ENCODE measurements at places on chromosomes 16 and 17. TPM values are rescaled to one million over a fixed set of nuclear protein-coding genes. Genes with fewer than 3 reads are reported as not detected.
A peak's percentile ranks its signal among the peaks of the same experiment; 100 is the strongest.

Gene ABCA5
- 11.1 TPM for total RNA-seq

Gene GFAP
- not detected for total RNA-seq

- peaks cover 5% of the 10 kb centered on the region for H3K4me1 ChIP-seq
- no peak overlapping the region for H3K27ac ChIP-seq
- H3K4me3 ChIP-seq, result no peak overlapping the region
- DNase-seq, result no peak
Measured at GRCh38 chr17:38425744-38426143, 2.5 kb upstream of the ARHGAP23 start.

GRCh38 chr17:21010705-21011596, 31.9 kb downstream of the USP22 start:
- no peak for DNase-seq
- peaks cover 75% of the 10 kb centered on the region for H3K36me3 ChIP-seq
- H3K27ac ChIP-seq, result no peak overlapping the region
- no peak overlapping the region for H3K4me3 ChIP-seq
- H3K4me1 ChIP-seq, result peaks cover 3% of the 10 kb centered on the region
- H3K27me3 ChIP-seq, result no peaks in the 10 kb centered on the region

GRCh38 chr16:852451-853185, 52.1 kb upstream of the GNG13 start:
- H3K4me1 ChIP-seq, result no peaks in the 10 kb centered on the region
- no peak overlapping the region for H3K4me3 ChIP-seq
- H3K27ac ChIP-seq, result no peak overlapping the region
- H3K27me3 ChIP-seq, result no peaks in the 10 kb centered on the region
- DNase-seq, result no peak

DNA sequence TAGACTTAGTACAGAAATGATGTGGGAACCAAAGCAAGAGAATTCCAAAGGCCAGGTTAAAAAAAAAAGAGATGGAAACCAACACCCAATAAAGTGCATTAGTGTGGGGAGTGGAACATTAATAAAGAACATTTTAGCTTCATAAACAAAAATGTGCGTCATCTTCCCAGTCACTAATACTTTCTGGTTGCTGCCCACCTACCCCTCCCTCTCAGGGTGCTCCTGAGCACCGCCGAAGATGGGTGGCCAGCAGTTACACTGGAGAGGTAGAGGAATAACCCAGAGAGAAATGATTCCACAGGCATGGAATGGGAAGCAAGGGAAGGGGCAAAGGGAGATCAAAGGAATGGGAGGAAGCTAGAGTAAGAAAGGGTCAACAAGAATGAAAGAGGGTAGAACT, 6.0 kb upstream of the CHD3 start:
- no peaks in the 10 kb centered on the region for H3K4me1 ChIP-seq
- peaks cover 4% of the 10 kb centered on the region for H3K36me3 ChIP-seq
- no peak overlapping the region for H3K27ac ChIP-seq
- DNase-seq, result no peak
- no peak overlapping the region for H3K4me3 ChIP-seq

GRCh38 chr17:60231691-60232090, 81.9 kb downstream of the CA4 start:
- no peak overlapping the region for H3K27ac ChIP-seq
- no peak for DNase-seq
- H3K4me1 ChIP-seq, result no peaks in the 10 kb centered on the region
- no peak overlapping the region for H3K4me3 ChIP-seq
- peaks cover 8% of the 10 kb centered on the region for H3K36me3 ChIP-seq

DNA sequence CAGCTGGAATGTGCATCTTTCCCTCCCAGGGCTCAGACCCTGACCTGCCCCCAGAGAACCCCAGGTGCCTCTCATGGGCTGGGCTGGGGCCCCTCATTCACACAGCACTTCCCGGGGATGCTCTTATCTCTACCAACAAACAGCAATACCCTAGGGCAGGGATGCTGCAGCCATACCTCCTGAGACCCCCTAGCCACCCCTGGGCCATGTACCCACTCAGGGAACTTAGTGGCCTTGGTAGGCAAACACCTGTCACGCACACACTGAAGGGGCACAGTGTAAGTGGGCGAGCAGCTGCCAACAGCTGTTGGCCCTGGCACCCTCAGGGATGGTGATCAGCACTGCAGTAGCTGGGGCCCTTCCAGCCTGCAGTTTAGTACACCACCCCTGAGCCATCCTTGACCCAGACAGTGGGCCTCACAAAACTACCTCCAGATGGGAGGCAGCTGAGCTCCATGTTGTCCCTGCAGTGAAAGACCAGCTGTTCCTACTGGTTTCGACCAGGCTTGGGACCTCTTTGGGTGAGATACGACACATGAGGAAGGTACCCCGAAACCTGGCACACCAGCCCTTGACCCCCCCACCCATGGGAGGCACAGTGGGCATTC, 1723.6 kb downstream of the TP53TG3F start:
- H3K27ac ChIP-seq, result no peak overlapping the region
- no peaks in the 10 kb centered on the region for H3K4me1 ChIP-seq
- no peaks in the 10 kb centered on the region for H3K36me3 ChIP-seq
- no peaks in the 10 kb centered on the region for H3K27me3 ChIP-seq
- no peak for DNase-seq

GRCh38 chr17:7836596-7837407, 2.8 kb downstream of the KDM6B start:
- peaks cover 68% of the 10 kb centered on the region for H3K4me1 ChIP-seq
- peaks cover 7% of the 10 kb centered on the region for H3K27me3 ChIP-seq
- no peaks in the 10 kb centered on the region for H3K36me3 ChIP-seq
- DNase-seq, result peak; percentile 61
- peak overlapping the region; percentile 73 for H3K27ac ChIP-seq

- H3K4me3 ChIP-seq, result no peak overlapping the region
- peak; percentile 70 for DNase-seq
- no peak overlapping the region for H3K27ac ChIP-seq
- H3K4me1 ChIP-seq, result no peaks in the 10 kb centered on the region
Measured at GRCh38 chr17:36705874-36706731, 104.7 kb downstream of the MRM1 start.

Measured in activated CD8-positive, alpha-beta T cell treated with anti-CD3 and anti-CD28 coated beads, Interleukin-2, amount 10 ng/mL, durations not matched to agents 7 days and 5 days (primary cell).